Stimulated activated CD4-positive, alpha-beta T cell treated with anti-CD3 and anti-CD28 coated beads, Interleukin-15, amount 100 ng/mL, for 24 hours (primary cell): ENCODE measurements at places on chromosomes 1 and 21.

- DNase-seq: no peak
Observed at GRCh38 chr1:52913537-52913936, 8.0 kb downstream of the ECHDC2 start.

- peak; percentile 92 for DNase-seq
Observed at GRCh38 chr1:26787706-26788514, at the start of gene PIGV. TSS of gene PIGV (plus strand) at chr1:26787950. CDS start at chr1:26790816, 2,866 bp downstream.

- no peak for DNase-seq
Observed at GRCh38 chr1:98969798-98970490, 34.7 kb downstream of the PLPPR5 start.

- no peak for DNase-seq
Observed at GRCh38 chr1:21317035-21317689, 26.9 kb upstream of the ECE1 start.
